IMR-90 (cell line): ENCODE measurements at places on chromosomes 11 and 22. TPM values are rescaled to one million over a fixed set of nuclear protein-coding genes. Genes with fewer than 3 reads are reported as not detected.

GRCh38 chr22:42360348-42360747 is 71.9 kb downstream of the NFAM1 start:
- DNase-seq, result no peak
- H3K27ac ChIP-seq, result no peak overlapping the region
- no peaks in the 10 kb centered on the region for H3K36me3 ChIP-seq
- no peak overlapping the region for H3K4me3 ChIP-seq

GRCh38 chr11:48033918-48034341 is 53.6 kb downstream of the PTPRJ start:
- H3K27ac ChIP-seq, result no peak overlapping the region
- no peak overlapping the region for H3K4me3 ChIP-seq
- no peaks in the 10 kb centered on the region for H3K27me3 ChIP-seq
- 0 out of 2 replicates have a peak, but pooled peaks cover 2% of the 10 kb centered on the region for H3K36me3 ChIP-seq
- DNase-seq, result no peak
- peaks cover 10% of the 10 kb centered on the region for H3K4me1 ChIP-seq

- DNase-seq, result no peak
- no peak overlapping the region for H3K4me3 ChIP-seq
- no peaks in the 10 kb centered on the region for H3K36me3 ChIP-seq
- no peak overlapping the region for H3K27ac ChIP-seq
- H3K4me1 ChIP-seq, result peaks cover 3% of the 10 kb centered on the region; the same call in 1 of the 2 replicates
Observed at GRCh38 chr11:2730272-2731129, 30.7 kb upstream of the KCNQ1OT1 start.

GRCh38 chr11:122103321-122103720 is 12.7 kb downstream of the BLID start:
- peaks cover 15% of the 10 kb centered on the region for H3K4me1 ChIP-seq
- H3K27ac ChIP-seq, result peak overlapping the region; percentile 95; the same call in 1 of the 2 replicates
- H3K4me3 ChIP-seq, result no peak overlapping the region; the same call in 1 of the 2 replicates
- no peaks in the 10 kb centered on the region for H3K27me3 ChIP-seq
- H3K36me3 ChIP-seq, result peaks cover 26% of the 10 kb centered on the region

DNA sequence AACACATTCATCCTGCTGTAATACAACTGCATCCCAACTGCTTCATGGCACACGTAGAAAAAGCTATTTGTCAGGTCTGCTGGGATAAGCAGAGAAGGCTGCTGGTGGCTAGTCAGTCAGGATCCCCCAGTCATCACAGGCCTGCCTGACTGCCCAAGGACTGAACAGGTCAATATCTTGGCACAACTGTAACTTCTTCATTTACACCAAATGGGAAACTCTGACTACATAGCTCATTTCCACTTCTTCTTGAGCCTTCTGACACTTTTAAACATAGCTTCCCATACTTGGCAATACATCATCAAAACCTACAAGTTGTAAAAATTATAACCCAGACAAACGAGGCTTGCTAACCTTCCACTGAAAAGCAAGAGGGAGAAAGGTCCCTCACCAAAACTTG is 2.8 kb downstream of the TMEM9B start:
- H3K4me1 ChIP-seq, result peaks cover 8% of the 10 kb centered on the region
- no peak for DNase-seq
- H3K4me3 ChIP-seq, result no peak overlapping the region
- H3K27ac ChIP-seq, result no peak overlapping the region
- H3K27me3 ChIP-seq, result no peaks in the 10 kb centered on the region

- DNase-seq, result no peak
- no peaks in the 10 kb centered on the region for H3K36me3 ChIP-seq
- no peak overlapping the region for H3K4me3 ChIP-seq
- H3K27me3 ChIP-seq, result peaks cover 5% of the 10 kb centered on the region; the same call in 1 of the 2 replicates
- H3K27ac ChIP-seq, result no peak overlapping the region
Observed at GRCh38 chr22:44777364-44777755, 25.0 kb downstream of the ARHGAP8 start.

- H3K27ac ChIP-seq, result no peak overlapping the region
- peaks cover 49% of the 10 kb centered on the region for H3K27me3 ChIP-seq
- H3K4me1 ChIP-seq, result peaks cover 1% of the 10 kb centered on the region; the same call in 1 of the 2 replicates
- H3K36me3 ChIP-seq, result no peaks in the 10 kb centered on the region
- no peak overlapping the region for H3K4me3 ChIP-seq
Observed at GRCh38 chr22:42434748-42435425, 2.7 kb upstream of the NFAM1 start.

DNA sequence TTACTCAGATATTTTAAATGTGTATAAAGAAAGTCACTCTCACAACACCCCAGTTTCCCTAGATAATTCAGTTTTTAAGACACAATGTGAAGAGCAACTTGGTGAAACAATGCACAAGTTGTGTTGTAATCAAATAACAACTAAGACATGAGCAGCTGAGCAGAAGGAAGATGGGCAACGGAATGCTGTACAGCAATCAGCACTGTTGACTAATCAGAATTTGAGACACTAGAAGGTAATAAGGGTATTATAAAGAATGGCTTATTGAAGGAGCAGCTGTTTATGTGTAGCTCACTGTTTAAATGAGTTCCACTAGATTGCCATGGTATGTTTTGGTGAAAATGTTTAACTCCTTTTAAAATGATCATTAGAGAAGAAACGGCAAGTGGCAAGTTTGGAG is 60.1 kb downstream of the SOX6 start:
- H3K27ac ChIP-seq, result no peak overlapping the region
- DNase-seq, result no peak
- no peaks in the 10 kb centered on the region for H3K36me3 ChIP-seq
- H3K27me3 ChIP-seq, result no peaks in the 10 kb centered on the region

- DNase-seq, result no peak
- no peak overlapping the region for H3K4me3 ChIP-seq
- no peak overlapping the region for H3K27ac ChIP-seq
- H3K36me3 ChIP-seq, result no peaks in the 10 kb centered on the region
- no peaks in the 10 kb centered on the region for H3K4me1 ChIP-seq
Observed at GRCh38 chr11:37277896-37278465, 679.9 kb upstream of the RAG2 start.

The APOL5 gene
- under 0.01 and 0.18 TPM in 2 replicates for total RNA-seq

The TSSK2 gene
- total RNA-seq, result not detected in 2 replicates

The OR2AG2 gene
- 0.28 and 0.54 TPM in 2 replicates for total RNA-seq
